ENCODE measurements at places on chromosomes 3 and 15.

DNA sequence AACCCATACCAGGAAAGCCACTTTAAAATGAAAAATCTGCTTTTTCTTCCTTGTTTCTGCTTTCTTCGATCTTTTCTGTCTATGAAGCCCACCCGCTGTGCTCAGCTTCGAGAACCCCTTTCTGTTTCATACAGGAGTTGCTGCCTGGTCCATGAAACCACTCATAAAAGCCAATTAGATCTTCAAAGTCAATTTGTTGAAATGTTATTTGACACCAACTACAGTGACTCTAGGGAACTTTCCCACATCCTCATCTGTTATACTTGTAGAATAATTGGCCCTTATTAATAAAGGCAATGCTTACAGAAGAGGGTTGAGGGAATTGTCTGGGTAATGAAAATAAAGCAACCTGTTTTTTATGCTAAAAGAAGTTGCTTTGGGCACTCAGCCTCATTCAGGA is 523.6 kb downstream of the OCA2 start:
- no peak for DNase-seq

GRCh38 chr3:13772321-13772745 is 107.5 kb downstream of the WNT7A start:
- DNase-seq: no peak

DNA sequence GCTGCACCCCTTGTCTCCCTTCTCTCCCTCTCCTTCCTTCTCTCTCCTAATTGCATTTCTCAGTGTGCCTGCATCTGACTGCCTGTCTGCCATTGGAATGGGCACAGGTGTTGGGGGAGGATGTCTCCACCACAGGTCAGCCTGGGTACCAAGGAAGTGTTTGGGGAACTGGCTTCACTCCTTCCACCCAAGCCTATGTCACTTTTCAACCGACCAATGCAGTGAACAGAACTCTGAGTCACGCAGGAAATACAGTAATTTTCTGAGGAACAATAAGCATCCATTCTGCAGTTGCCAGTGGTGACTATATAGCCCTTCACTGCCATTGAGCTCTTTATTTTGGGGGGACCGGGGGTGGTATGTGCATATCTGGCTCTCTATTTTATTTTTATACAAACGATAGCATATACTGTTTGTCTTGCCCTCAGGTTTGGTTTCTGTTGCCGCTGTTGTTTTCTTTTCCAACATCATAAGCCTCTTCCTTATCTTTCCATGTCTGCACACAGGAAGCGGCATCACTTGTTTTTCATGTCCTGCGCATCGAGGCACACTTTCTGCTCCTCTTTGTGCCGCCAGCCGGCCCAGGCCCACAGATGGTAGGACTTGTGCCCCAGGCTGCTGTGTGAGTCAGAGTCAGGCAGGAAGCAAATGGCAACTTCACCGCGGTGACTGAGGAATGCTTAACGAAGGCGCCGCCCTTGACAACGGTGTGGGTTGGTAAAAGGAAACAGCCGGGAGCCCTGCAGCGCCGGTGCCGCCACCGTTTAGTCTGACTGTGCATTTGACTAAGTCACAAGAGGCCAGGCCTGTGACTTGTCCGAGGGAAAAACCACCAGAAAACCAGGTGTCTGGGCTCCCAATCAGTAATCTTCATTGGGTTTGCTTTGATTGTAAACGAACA is 21.1 kb upstream of the CDCP1 start:
- peak; percentile 82 for DNase-seq

- no peak for DNase-seq
These were observed 48.1 kb upstream of the GK5 start for GRCh38 chr3:142273501-142273900.

GRCh38 chr3:156661155-156661554 is 13.2 kb upstream of the TIPARP start:
- no peak for DNase-seq

- no peak for DNase-seq
These were observed 614.8 kb upstream of the BCHE start for GRCh38 chr3:166451997-166452396.

DNA sequence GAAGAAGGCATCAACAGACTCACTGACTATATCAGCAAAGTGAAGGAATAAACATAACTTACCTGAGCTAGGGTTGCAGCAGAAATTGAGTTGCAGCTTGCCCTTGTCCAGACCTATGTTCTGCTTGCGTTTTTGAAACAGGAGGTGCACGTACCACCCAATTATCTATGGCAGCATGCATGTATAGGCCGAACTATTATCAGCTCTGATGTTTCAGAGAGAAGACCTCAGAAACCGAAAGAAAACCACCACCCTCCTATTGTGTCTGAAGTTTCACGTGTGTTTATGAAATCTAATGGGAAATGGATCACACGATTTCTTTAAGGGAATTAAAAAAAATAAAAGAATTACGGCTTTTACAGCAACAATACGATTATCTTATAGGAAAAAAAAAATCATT is 17.8 kb downstream of the LMOD3 start:
- no peak for DNase-seq

GRCh38 chr3:112056451-112056929 is 22.0 kb downstream of the TMPRSS7 start:
- peak; percentile 13 for DNase-seq

DNA sequence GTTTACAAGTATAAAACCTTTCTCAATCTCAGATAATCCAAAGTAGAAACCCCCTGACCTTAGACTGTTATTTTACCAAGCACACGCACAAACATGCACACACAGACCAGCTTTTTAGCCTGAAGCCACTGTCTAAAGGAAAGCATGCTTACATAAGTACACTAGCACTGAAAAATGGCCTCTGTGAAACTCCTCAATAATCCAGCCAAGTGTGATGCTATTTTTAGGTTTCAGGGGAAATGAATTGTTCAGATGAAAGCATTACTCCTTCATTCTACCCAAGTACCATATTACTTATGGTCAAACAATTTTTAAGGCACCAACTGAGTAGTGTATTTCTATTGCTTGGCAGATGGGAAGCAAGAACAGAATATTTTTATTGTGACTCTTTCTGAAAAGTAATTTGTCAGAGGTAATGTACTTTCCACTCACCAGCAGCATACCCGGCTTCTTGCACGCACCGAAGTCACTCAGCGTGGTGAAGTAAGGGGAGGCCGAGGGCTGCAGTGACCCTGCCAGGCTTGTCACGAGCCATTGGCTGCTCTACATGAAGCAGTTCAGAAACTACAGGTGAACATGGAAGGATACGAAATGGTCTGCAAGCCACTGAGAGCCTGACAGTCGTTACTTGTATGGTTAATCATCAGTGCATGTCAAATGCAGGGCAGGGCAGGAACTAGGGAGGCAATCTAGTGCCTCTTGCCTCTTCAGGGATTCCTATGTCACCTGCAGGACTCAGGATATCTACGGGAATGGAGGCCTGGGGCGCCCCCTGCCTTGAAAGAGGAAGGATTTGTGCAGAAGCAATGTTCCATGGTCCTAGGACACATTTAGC is 106.7 kb downstream of the GABRB3 start:
- DNase-seq: no peak

DNA sequence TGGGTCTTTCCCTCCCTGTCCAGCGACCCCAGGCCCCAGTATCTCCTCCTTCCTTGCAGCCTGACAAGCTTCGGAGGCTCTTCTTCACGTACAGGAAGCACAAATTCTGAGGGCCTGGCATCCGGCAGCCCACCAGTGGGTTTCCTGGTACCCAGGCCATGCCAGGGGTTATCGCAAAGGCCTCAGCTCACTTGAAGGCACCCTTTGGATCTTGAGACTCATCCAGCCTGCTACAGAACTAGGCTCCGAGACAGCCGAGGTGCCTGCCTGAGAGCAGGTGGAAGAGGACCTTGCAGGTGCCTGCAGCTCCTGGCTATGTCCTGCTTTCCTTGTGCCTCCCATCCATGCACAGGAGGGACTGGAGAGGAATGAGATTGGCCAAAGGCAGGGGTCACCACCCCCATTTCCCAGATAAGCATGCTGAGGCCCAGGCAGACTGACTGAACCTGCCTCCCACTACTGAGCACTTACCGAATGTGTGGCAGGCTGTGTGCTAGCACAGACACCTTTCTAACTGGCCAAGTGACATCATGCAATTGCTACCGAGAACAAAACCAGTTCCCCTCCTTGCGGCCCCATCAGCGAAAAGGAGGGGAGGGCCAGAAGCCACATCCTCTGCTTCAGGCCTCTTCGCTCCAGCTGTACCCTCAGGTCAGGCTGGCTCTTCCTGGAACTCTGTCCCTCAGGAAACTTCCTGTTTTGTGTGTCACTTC is 11.2 kb downstream of the SH2D7 start:
- peak; percentile 47 for DNase-seq

GRCh38 chr3:46537316-46537715 is 28.8 kb downstream of the LRRC2 start:
- no peak for DNase-seq

DNA sequence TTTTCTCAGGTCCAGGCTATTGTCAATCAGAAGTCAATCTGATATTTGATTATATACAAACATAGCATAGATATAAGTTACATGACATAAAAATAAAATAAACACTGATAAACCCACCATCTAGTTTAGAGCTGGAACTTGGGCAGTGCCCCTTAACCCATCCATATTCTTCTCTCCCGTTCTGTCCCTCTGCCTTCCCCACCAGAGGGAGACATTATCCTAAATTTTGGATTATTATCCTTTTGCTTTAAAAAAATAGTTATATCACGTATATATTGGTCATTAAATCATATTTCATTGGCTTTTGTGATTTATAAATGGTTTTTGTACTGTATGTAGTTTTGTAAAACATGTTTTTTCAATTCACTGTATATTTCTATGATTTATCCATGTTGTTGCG is 107.9 kb downstream of the GMPS start:
- no peak for DNase-seq

- DNase-seq: no peak
These were observed 721.4 kb upstream of the NR2F2 start for GRCh38 chr15:95609096-95609495.

DNA sequence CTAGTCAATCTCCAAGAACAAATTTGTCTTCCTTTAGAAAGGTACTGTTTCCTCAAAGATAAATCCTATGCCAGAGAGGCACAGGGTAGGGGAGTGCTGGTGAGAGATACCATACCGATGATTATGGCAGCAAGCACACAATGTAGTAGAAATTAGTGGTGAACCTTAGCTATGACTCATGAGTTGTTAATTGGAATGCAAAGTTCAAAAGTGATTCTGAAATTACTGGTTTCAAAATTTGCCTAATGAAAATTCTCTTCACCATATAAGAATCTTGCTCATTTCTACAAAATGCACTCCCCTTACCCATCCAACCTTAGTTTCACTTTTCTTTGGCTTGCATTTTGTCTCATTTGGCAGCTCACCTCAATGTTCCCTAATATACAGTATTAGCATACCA is 139.5 kb upstream of the SLC2A2 start:
- no peak for DNase-seq

GRCh38 chr3:127714125-127714571 is 41.4 kb downstream of the ABTB1 start:
- no peak for DNase-seq

DNA sequence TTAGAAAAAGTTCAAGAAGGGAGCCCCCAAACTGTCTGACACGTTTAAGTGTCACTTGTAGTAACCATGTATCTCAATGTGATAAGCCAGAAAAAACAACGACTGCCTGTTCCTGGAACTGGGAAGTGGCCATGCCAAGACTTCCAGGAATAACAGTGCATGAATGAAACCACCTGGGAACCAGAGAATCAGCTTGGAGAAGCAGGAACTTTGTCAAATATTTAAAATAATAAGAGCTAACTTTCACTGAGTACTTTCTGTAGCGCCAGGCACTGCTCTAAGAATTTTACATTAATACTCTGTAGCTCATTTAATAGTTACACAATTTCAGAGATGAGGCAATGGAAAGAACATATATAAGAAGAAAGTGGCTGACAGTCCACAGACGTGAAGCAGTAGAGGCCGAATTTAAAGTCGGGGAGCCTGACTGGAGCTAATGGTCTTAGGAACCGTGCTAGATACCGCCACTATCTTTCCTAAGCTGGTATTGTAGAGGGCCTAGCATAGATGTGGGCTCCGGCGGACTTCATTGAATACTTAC is 876 bp downstream of the PLSCR1 start:
- no peak for DNase-seq

DNA sequence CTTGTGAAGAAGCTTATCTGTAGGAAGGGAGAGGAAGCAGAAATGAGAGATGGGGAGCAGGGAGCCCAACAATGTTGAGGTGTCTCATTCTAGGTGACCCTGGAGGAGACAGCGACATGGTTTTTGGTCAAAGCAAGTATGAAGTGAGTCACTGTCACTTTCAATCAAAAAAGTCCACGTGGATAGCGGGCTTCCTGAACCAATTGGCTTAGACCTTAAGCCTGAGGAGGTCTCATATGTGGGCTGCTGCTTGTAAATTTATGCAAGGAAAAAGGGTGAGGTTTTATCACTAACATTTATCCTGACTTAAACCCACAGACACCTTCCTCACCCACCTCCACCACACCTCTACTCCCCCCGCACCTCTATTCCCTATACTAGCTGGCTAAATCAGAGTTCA is 22.7 kb downstream of the CLDN11 start:
- DNase-seq: no peak

GRCh38 chr3:117408811-117409210 is 699.2 kb downstream of the TUSC7 start:
- no peak for DNase-seq

- DNase-seq: no peak
These were observed 60.3 kb downstream of the EOMES start for GRCh38 chr3:27661797-27662196.

DNA sequence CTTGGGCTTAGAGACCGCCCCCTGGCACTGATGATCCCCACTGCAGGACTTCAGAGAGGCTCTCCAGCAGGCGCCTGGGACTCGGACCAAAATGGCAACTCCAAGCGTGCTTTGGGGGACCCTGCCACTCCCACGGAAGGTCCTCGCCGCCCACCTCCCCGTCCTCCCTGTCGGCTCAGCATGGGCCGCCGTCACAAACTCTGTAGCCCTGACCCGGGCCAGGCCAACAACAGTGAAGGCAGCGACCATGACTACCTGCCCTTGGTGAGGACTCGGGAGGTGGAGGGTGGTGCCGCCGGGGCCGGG is 7.7 kb downstream of the ALG3 start:
- DNase-seq: no peak

- DNase-seq: no peak
These were observed 726.5 kb upstream of the NECTIN3 start for GRCh38 chr3:110344897-110345767.

GRCh38 chr3:50163572-50164455 is 8.7 kb downstream of the SEMA3F start:
- DNase-seq: no peak

DNA sequence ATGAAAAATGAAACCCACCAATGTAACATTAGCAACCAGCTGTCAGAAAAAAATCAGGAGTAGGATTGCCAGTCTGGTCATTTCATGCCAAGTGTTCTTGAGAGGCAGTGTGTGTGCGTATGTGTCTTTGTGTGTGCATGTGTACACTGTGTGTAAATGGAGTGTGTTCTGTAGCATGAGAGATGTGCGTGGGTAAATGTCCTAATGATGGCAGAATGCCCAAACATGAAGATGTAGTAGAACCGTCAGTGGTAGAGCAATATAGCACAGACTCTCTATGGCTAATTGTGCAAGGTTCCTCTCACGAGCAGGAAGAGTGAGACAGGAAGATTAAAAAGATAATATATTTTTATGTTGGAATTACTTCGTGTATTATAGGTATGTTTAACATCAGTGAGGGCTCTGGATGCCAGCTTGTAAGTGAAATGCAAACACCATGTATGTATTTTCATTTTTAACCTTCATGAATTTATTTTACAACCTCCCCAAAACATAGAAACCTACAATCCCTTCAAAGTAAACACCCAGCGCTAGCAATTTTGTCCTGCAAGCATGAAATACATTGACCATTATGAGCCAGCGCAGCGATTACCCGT is 1038.7 kb downstream of the IGSF11 start:
- DNase-seq: no peak

GRCh38 chr3:195859061-195859845 is 47.5 kb upstream of the MUC4 start:
- DNase-seq: peak; percentile 68
